ENCODE measurements at places on chromosomes 3 and 15.

DNA sequence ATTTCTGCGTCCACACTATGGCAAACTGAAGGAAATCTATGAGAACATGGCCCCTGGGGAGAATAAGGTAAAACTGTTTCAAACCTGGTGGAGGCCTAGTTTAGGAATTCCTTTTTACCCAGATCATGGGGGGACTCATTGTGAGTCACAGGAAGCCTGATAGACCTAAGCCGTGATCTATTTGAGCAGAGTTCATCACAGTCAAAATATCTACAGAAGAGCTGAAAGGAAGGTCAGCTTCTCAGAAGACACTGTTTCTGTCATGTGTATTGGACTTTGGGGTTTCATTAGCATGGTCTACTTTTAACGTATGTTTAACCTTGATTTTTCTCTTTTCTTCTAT lies 1.3 kb downstream of the PSMD2 start:
- DNase-seq, result no peak

DNA sequence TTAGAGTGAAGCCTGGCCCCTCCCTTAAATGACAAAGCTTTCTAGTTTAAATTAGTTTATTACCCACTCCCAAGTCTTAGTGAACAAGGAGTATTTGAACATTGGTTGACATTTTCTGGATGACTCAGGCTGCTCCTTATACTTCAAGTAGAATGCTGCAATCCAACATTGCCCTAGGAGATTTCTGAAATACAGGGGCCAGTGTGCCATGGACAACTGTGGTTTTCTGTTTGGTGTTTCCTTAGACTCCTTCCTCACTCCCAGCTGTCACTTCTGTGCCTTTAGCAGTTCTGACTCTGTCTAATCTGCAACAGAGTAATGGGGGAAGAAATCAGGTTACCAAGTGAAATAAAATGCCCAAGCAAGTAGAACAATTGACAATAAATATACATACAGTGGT lies 116.1 kb upstream of the P2RY1 start:
- DNase-seq, result no peak

DNA sequence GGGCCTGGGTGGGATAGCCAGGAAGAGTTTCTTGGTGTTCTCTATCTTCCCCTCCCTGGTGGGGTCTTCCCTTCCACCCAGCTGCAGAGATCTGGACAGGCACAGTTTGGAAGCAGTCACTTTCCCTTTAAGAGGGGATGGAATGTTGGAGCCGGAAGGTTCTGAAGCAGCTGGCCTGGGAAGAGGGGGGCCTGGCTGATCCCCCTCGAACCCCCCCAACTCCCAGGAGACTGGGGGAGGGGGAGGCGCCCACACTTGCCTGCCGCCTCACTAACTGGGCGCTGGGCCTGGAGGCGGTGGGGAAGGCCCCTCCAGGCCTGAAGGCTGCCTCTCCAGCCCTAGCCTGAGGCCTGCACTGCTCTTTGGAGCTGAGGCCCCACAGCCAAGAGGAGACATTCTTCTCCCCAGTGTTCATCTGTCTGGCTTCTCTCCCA lies 1.4 kb downstream of the DVL3 start:
- no peak for DNase-seq

- DNase-seq, result no peak
Observed at GRCh38 chr3:61575893-61576292, 14.5 kb downstream of the PTPRG start.

- DNase-seq, result no peak
Observed at GRCh38 chr3:16239086-16239770, 25.5 kb downstream of the DPH3 start.

- no peak for DNase-seq
Observed at GRCh38 chr15:59688423-59688781, 718 bp downstream of the BNIP2 start.

DNA sequence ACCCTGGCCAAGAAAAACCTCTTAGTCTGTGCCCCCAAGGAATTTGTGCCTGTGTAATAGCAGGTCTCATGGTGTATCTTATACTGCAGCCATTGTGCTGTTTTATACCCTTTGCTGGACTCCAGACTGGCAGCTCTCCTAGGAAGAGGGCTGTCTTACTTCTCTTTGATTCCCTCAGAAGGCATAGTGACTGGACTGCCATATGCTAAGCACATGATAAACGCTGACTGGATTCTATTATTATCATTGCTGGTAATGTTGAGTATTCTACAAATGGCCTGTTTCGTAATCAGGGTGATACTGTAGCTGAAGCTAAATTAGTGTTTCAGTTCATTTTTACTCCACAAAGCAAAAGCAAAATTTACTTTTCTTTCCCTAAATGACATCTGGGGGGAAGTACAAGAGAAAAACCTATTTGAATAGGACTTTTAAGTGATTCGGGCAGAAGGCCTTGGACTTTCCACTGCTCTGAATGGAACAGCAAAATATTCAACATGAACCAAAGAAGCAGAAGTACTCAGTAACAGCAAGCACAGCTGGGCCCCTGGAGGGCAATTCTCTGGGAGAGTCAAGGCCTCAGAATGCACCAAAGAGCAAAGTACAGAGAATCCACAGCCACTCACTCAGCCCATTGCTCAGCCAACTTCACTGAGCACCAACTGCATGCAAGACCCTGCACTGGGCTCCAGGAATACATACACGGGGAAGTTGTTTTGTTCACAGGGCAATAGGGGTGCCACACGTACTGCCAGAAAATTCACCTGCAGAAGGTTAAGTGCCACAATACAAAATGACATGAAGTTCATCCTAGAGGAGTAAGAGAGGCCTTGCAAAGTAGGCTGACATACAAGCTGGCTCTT lies 7.9 kb upstream of the BCL2A1 start:
- no peak for DNase-seq
